ENCODE measurements at places on chromosomes 1 and 21.

DNA sequence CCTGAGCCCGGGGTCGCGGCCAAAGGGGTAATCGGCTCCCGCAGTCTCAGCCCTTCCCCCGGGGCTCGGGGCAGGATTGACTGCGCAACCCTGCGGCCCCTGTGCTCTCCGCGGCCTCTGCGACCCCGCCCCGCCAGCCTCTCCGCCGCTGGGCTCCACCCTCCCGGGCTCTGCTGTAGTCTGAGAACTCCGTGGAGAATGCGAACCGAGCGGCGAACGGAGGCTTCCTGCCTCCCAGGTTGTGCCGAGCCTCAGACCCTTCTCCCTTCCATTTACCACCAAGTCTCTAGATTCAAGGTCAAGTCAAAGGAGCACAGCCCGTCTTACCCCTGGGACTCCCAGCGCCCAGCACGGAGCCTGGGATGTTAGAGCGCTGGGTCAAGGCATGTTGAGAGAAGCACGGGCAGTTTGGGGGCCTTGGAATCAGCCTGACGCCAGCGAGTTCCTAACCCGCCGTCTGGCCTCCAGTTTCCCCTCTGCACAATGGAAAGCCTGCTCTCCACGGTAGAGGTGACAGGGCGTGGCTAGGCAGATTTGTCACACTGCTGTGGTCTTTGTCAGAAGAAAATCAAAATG lies 3.0 kb downstream of the ATP2B4 start:
- peak; percentile 59 for DNase-seq

GRCh38 chr1:31181515-31182343 lies 58.0 kb downstream of the NKAIN1 start:
- peak; percentile 52 for DNase-seq

DNA sequence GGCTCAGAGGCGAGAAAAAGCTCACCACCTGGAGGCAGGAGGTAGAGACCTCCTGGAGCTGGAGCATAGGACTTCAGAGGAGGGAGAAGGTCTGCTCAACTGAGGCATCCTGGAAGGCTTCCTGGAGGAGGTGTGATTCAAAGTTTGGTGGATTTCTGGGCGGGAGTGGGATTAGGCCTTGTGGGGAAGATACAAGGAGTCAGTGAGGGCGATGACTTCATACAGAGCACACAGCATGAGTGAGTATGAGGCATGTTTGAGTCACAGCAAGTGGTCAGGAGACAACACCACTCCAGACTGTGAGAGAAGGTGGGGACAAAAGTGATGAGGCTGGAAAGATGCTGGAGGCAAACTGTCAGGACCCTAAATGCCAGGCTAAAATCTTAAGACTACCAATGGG lies 77.6 kb downstream of the MATN1 start:
- DNase-seq = no peak

DNA sequence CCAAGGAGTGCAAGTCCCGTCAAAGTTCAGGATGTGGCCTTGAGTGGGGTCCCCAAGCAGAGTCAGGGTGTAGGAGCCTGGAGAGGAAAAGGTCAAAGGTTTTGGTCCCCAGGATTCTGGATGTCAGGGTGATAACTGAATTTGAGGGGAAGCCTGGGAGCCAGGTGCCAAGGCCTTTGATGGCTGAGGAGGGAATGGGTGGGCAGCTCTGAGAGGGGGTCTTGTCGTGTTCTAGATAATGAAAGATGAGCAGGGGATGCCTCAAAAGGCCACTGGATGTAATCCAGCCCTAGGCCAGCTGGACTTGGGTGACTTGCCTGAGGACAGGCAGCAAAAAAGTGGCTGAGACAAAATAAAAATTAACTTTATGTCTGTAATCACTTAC lies 27.5 kb upstream of the KCNA2 start:
- DNase-seq = no peak

DNA sequence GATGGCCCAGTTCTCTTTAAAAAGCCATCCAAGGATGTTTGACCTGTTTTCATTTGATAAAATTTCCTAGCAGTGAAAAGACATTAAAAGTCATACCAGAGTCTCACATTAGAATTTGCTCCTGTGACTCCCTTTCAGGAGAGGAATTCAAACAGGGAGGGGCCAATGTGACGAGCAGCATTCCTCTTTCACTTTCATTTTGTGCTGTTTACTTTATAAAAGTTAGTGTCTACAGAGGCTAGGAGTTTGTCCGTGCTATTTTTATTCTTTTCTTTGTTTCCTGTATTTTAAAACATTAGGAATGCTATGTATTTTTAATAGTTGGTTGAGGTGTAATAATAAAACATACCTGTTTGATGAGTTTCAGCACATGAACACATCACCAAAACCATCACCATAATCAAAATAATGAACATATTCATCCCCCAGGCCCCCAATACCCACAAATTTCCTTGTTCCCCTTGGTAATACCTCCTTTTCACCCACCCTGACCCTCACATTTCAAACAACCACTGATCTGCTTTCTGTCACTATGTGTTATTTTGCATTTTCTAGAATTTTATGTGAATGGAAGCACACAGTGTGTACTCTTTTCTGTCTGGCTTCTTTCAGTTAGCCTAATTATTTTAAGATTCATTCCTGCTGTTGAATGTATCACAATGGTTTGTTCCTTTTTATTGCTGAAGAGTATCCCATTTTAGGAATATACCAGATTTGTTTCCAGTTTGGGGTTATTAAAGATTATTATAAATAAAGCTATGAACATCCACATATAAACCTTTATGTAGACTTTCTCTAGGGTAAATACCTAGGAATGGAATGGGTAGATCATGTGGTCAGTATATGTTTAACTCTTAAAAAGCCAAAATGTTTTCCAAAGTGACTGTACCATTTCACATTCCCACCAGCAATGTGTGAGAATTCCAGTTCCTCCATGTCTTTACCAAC lies 129.5 kb downstream of the TENT5C start:
- DNase-seq = peak; percentile 58

- no peak for DNase-seq
These were observed 14.9 kb downstream of the FASLG start for GRCh38 chr1:172673761-172674160.

DNA sequence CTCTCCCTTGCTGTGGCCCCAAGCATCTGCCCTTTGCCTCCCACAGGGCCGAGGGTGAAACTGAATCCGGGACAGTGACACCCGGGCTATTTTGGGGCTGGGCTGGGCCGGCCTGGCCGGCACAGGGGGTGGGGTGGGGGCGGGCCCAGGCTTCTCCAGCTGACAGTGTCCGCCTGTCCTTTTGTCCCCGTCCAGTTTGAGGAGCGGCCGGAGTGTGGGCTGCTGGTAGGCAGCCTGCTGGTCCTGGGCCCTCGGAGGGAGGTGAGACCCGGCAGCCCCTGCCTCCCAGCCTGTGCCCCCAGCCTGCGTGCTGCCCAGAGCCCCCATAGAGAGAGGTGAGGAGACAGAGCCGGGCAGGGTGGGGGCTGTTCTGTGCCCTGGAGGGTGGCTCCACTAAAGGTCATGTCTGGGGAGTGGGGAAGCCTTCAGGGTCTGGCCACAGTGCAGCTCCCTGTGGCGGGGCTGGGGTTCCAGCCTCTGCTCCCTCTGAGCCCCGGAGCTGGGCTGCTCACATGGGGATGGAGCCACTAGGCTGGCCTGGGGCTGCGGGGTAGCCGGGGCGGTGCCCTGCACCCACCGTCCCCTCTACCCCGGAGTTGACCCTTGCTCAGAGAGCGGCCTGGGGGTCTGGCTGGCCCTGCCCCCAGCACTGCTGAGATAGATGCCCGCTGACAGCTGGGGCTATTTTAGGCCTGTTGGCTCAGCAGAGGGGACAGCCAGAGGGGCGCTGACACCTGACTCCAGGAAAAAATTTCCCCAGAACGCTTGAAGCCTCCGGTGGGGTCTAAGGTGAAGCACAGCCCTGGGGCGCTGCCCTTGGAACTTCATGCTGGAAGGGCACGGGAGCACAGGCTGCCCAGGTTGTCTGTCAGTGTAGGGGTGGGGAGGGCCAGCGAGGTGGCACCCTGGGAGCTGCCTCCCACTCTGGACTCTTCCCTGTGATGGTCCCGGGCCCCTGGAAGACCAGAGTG lies at the start of gene OBSCN:
Gene OBSCN, plus strand, starts transcription at position 194 of the 971 bp plus-strand sequence. CDS start 3,740 bp downstream, outside the sequence.
- DNase-seq = no peak

DNA sequence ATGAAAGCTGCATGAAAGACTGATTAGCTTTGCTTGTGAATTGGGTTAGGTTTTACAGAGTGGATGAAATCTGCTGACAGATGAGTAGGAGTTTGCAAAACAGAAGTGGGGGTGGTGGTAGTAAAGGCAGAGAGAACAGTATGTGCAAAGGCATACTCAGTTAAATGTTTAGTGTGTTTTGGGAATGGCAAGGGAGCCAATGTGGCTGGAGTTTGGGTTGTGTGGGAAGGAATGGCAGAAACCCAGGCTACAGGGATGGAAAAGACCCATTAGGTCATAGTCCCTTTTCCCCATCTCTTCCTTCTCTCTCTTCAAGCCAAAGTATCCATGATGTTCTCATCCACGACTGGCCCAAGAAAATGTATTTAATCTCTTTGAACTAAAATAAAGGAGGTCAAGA lies 362.2 kb upstream of the LYPLAL1 start:
- no peak for DNase-seq

GRCh38 chr1:154777154-154777553 lies 92.9 kb downstream of the KCNN3 start:
- no peak for DNase-seq

DNA sequence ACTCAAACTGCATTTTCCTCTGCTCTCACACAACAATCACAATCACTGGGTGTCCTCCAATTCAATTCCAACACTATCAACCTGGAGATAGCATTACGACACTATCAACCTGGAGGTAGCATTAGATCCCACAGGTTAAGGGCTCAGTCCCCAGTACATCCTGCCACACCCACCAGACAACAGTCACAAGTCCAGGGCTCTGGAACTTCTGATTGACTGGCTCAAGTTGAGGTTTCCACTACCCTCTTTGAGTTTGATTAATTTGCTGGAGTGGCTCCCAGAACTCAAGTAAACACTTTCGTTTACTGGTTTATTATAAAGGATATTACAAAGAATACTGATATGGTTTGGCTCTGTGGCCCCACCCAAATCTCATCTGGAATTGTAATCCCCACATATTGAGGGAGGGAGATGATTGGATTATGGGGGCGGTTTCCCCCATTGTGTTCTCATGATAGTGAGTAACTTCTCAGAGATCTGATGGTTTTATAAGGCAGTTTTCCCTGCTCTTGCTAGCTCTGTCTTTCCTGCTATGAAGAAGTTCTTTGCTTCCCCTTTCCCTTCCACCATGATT lies 49.6 kb upstream of the ARHGAP29 start:
- DNase-seq = no peak

GRCh38 chr1:29650041-29650400 lies 413.7 kb downstream of the PTPRU start:
- no peak for DNase-seq

DNA sequence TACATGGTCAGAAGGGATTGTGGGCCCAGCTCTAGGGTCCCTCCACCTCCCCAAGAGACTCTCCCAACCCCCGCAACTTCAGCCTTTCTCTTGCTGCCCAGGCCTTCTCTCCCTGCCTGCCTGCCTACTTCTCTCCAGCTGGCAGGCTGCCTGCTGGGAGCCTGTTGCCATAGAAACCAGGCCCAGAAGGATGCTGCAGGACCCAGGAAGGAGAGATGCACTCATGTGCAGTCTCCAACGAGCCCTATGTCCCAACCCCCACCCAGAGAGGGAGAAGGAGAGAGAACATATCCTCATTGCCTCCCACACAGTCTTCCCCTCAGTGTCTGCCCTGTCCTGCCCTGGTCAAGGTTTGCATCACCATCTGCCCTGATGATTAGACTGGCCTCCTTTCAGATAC lies 10.8 kb upstream of the SMIM12 start:
- no peak for DNase-seq

DNA sequence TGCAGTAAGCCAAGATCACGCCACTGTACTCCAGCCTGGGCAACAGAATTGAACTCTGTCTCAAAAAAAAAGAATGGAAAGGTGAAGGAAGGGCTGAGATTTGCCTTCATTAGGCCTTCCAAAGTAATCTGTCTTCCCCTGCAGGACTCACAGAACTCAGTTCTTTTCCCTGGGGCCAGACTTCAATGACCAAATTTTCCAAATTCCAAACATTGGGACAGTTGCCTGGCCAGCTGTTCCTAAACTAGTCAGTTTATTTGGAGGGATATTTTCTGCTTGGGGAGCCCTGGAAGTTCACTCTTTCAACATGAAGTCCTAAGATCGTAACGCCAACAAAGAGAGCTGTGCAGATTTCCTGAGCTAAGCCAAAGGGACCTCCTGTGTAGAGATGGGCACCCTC lies 5.4 kb upstream of the DEDD start:
- DNase-seq = no peak

DNA sequence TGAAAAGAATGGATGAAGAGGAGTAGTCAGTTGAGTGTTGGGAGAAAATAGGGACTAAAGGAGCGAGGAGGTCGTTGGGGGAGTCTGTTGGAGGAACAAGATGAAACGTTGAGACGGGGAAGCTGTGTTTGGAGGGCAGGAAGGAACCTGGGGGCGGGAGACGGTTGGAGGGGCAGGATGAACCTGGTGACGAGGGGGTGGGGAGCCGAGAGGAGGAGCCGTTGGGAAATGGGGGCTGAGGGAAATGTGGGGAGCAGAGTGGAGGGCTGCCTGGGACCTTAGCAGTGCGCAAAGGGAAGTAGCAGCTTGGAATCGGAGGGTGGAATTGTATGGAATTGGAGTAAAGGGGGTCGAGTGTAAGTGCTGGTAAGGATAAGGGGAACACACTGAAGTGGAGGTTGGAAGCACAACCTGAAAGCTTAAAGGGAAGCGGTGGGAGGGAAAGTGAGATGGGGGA lies 630 bp downstream of the MTF2 start:
- DNase-seq = peak; percentile 51

- no peak for DNase-seq
These were observed 58.1 kb downstream of the NRIP1 start for GRCh38 chr21:15006594-15007230.

DNA sequence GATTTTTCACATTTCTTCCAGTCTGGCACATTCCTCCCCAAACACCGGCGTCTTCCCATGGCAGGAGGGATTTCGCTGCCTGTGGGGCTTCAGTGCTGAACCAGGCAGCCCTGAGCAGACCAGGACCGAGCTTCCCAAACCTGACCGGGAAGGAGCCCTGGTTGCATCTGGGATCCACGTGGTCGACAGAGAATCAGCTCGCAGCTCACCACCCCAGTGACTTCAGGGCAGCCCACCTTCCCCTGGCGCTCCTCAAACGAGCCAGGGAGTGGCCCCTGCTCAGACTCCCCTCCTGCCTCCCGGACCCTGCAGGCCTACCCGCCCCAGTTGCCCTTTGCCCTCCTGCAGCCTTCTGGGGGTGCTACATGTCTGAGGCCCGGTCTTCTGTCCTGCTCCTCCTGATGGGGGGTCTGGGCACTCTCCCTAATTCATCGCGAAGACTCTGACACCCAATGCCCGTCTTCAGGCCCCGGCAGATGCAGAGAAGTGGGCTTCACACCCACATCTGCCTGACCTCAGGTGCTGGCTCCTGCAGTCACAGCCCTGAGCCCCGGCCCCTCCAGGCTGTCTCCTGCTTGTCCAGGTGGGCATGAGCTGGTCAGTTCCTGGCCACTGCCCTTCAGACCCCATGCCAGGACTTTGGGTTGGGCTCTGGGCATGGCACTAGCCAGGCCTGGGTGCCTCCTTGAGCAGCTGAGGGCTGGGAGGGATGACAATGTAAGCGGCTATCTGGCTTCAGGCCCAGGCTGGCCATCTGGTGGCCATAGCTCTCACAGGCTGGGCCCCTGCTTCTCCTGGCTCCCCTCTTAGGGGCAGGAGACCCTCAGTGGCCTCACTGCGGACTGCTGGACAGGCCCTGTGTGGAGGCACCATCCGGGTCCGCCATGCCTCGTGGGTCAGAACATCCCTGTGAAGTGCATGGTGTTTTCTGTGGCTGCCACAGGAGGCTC lies 26.1 kb upstream of the PRSS38 start:
- DNase-seq = no peak

Measured in OCI-LY7 (cell line).